ENCODE measurements at places on chromosomes 6 and 20.

DNA sequence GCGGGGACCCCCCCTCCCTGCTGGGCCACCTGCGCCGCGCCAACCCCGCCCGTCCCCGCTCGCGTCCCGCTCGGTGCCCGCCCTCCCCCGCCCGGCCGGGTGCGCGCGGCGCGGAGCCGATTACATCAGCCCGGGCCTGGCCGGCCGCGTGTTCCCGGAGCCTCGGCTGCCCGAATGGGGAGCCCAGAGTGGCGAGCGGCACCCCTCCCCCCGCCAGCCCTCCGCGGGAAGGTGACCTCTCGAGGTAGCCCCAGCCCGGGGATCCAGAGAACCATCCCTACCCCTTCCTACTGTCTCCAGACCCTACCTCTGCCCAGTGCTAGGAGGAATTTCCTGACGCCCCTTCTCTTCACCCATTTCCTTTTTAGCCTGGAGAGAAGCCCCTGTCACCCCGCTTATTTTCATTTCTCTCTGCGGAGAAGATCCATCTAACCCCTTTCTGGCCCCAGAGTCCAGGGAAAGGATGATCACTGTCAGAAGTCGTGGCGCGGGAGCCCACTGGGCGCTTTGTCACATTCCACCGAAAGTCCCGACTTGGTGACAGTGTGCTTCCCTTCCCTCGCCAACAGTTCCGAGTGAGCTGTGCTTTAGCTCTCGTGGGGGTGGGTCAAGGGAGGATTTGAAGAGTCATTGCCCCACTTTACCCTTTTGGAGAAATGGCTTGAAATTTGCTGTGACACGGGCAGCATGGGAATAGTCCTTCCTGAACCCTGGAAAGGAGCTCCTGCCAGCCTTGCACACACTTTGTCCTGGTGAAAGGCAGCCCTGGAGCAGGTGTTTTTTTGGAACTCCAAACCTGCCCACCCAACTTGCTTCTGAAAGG, 2.1 kb downstream of the VEGFA start:
- peak; percentile 90 for DNase-seq

DNA sequence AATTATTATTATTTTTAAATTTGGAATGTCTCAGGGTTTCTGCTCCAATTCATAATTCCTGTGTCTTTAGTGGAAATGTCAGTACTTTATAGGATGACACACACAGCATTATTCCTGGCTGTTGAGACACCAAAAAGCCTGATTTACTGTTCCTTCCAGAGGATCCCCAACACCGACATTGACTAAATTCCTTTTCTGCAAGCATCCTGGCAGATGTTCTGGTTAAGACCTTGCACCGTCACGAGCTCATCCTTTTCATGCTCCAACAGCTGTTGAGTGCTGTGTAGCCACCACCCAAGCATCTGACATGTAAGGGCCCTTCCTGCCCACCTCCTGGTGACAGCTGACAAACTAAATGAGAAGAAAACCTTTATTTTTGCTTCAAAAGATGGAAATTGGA, 284.3 kb upstream of the SULF2 start:
- DNase-seq = no peak

- peak; percentile 60 for DNase-seq
Measured at GRCh38 chr6:134714679-134715078, 235.2 kb downstream of the ALDH8A1 start.

GRCh38 chr6:31621320-31621939, 915 bp downstream of the PRRC2A start:
- no peak for DNase-seq

GRCh38 chr6:27772261-27773001, 139.8 kb downstream of the OR2B2 start:
- peak; percentile 90 for DNase-seq

DNA sequence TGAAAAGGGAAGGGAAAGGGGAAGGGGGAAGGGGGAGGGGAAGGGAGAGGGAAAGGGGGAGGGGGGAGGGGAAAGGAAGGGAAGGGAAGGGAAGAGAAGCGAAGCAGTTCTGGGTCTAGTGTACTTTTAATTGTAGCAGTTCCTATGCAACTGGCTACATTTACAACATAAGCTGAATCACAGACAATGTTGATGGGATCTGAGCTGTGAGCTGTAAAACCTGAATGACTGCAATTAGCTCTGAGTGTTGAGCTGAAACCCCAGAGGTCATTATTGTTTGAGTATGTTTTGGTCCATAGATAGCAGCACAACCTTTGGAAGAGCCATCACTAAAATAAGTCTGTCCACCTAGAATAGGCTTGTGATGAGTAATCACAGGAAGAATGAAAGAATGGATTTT, 7.2 kb upstream of the ABHD12 start:
- DNase-seq = peak; percentile 45

DNA sequence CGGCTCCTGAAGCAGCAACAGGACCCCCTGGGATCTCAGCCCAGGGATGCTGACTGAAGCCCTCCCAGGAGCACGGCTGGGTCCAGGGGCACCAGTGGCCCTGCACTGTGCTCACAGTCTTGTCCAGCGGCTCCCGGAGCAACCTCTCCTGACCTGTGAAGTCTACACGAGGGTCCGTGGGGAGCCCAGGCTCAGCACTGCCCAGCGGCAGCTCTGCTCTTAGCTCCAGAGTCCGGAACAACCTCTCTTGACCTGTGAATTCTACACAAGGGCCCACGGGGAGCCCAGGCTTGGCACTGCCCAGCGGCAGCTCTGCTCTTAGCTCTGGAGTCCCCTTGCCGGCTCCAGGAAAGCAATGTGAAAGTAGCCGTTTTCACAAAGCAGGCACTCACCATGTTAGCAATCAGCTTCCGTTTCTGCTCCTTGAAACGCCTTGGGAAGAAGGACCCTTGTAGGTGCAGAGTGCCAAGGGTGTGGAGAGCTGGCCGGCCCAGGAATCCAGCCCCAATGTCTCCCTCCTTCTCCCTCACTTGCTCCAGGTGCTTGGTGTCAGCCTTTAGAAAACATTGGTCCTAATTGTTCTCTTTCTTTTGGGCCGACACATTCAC, 310.9 kb downstream of the CDH4 start:
- DNase-seq = no peak

GRCh38 chr20:61325718-61326117, 73.7 kb downstream of the CDH4 start:
- no peak for DNase-seq

DNA sequence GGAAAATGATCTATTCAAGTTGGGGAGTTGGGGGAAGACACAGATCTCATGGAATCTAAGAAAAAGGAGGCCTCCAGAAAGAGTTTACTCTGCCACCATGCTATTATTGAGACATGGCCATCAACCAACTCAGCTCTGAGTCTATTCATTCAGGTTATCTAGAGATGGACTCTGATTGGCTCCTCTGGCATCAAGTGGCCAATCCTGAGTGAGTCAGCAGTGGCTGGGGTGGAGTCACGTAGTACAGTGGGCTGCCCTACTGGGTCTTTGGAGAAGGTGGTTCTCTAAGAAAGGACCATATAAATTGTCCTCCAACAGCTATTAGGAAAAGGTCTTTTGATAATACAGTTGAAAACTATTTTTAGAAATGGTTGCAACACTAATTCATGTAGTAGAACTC, 42.1 kb downstream of the LYRM2 start:
- DNase-seq = no peak

DNA sequence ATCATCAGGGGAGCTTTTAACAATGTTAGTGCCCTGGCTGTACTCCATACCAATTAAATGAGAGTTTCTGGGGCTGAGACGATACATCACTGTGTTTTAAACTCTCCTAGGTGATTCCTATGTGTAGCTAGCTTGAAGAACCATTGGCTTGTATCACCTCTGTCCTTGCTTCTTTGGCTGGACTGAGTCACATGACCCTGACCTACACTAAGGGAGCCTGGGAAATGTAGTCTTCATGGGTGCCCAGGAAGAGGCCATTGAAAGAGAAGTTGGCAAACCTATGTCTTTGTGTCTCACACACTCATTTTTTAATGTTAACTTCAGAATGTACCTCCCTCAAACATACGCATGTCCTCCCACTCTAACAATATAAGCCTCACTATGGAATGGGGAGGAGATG, 506.6 kb downstream of the DHX35 start:
- no peak for DNase-seq

DNA sequence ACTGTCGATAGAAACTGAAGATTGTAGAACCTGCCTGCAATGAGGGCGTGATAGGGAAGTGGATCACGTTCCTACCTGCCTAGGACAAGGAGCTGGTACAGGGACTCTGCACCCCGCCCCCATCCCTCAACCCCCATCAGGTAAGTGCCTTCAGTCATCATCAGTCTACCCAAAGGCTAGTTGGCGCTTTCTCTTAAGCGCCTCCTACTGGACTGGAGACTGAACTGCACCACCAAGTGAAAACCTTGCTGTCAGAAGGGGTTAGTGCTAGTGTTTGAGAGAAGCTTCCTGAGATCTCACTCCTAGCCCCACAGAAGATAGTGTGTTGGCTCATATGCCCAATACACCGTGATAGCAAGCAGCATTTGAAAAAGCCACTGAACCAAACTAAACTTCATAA, 706.5 kb upstream of the MAN1A1 start:
- DNase-seq = no peak

DNA sequence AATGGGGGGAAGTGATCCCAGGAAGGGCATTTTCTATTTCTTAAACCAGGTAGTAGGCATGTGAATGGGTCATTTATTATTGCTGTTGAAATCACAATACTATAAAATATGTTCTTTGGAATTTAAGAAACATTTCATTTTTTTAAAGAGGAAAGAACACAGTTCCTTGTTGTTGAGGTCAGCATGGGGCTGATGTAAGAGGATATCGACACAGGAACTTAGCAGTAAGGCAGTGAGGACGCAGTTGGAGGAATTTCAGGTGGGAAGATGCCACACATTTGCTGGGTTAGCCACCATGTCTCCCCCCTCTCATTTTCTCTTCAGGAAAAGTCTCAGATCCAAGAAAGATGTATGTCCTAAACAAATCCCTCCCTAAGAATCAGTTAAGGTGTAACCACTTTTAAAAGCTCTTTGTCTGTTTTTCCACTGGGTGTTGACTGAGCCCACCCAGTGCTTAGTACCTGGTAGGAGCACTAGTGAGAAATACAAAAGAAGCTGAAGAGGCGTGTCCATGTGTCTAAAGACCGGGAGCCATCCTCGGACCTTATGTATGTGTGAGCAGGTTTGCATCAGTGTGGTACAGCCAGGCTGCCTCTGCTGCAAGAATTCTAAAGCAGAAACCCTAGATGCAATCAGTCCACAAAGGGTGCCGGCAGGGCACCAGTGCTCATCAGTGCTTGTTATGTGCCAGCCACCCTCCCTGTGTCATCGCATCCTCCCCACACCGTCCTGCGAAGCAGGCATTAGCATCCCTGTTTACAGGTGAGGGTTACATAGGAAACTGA, 98.9 kb downstream of the TCP11 start:
- no peak for DNase-seq

DNA sequence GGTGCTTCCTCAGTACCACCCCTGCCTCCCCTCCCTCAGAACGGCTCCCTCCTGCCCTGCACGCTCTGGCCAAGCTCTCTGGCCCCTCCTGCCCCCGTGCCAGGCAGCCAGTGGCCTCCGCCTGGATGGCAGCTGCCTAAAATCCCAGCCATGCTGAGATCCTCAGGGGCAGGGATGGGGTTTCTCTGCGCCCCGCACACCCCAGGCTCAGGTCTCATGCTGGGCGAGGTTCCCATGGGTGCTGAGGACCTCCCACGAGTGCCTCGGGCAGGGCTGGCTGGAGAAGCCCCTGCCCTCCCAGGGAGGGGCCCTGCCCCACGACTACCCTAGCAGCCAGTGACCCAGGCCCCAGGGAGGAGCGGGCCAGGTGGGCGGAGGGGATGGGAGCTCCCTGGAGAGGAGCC, 2.7 kb downstream of the PTK6 start:
- DNase-seq = no peak

DNA sequence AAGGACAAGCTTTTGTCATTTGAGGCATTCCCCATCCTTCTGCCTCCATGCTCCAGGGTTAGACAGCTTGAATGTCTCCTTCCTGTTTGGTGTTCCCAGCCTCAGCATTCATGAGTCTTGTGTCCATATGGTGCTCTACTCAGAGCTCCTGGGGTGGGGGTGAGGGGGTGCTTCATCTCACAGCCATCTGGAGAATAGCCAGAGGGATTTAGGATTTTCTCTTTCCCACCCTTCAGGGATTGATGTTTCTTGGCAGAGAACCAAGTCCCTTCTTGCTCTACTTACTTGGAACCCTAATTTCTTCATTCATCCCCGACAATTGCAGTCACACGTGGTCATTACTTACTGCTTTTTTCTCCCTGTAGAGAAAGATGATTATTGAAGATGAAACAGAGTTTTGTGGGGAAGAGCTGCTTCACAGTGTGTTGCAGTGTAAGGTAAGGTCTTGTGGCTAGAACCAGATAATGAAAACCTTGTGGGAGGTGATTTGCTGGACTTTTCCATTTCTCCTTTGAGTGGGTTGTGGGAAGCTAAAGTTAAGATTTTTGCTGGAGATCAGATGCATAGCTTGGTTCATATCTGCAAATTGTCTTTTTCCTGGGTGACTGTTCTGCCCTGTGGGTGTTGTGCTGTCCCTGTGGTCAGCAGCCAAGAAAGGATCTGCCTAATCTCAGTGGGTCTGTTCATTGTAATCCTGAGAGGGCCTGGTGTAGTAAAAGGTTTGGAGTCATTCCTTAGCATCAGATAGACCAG, 18.6 kb downstream of the CMTR1 start:
- DNase-seq = no peak

GRCh38 chr6:145815309-145816274, 997 bp upstream of the FBXO30 start:
- DNase-seq = peak; percentile 56

- peak; percentile 5 for DNase-seq
Measured at GRCh38 chr6:56046576-56046975, 171.2 kb upstream of the BMP5 start.

GRCh38 chr6:37305841-37306425, 47.9 kb upstream of the RNF8 start:
- no peak for DNase-seq

GRCh38 chr6:18533793-18534192, 146.6 kb downstream of the RNF144B start:
- no peak for DNase-seq

- no peak for DNase-seq
Measured at GRCh38 chr20:53995949-53996348, 74.4 kb downstream of the BCAS1 start.

- peak; percentile 88 for DNase-seq
Measured at GRCh38 chr6:114108119-114109002, 137.4 kb upstream of the HDAC2 start.

DNA sequence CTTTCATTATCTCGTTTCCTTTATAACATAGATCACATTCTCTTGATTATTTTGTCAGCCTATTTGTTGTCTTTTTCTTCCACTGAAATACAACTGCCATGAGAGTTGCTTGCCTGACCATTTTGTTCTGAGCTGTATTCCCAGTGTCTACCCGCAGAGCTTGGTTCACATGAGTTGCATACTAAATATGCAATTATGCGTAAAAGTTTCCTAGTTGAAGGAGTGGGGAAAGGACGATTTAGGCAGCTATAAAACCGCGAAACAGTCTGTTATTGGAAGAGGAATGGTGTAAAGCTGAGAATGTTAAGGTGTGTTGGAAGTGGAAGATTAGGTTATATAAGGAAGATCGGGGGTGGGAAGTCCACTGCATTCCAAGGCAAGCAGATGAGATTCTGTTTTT, 8.8 kb downstream of the TBPL1 start:
- DNase-seq = no peak

GRCh38 chr6:48777411-48777810, 666.4 kb upstream of the PTCHD4 start:
- DNase-seq = no peak

GRCh38 chr6:20660534-20660933, 126.3 kb downstream of the CDKAL1 start:
- peak; percentile 9 for DNase-seq

- peak; percentile 15 for DNase-seq
Measured at GRCh38 chr6:127932708-127933107, 31.9 kb upstream of the THEMIS start.

GRCh38 chr6:82766476-82766875, 299.2 kb downstream of the UBE3D start:
- DNase-seq = no peak

GRCh38 chr6:140830666-140831065, 1302.1 kb upstream of the GJE1 start:
- no peak for DNase-seq

All from DMS53 (cell line).